Large intestine (tissue), 12 donors: ENCODE measurements at places on chromosomes 3 and 15.

DNA sequence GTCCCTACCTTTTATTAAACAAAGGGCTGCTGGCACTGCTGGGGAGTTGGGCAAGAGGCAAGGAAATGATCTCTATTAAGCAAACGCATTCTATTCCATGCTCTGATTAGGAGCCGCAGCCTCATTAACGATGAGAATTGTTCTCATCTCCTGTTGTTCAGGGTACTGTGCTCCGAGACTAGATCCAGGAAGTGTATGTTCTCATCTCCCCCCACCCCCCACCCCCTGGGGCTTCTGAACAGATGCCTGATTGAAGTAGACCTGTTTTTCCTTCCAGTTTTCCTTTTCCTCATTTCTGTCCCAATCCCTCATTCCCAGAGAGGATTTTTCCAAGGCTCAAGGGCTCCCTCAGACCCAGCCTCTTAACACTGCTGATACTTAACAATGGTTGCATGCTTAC is 81.6 kb upstream of the FEZF2 start:
- no peak for DNase-seq

DNA sequence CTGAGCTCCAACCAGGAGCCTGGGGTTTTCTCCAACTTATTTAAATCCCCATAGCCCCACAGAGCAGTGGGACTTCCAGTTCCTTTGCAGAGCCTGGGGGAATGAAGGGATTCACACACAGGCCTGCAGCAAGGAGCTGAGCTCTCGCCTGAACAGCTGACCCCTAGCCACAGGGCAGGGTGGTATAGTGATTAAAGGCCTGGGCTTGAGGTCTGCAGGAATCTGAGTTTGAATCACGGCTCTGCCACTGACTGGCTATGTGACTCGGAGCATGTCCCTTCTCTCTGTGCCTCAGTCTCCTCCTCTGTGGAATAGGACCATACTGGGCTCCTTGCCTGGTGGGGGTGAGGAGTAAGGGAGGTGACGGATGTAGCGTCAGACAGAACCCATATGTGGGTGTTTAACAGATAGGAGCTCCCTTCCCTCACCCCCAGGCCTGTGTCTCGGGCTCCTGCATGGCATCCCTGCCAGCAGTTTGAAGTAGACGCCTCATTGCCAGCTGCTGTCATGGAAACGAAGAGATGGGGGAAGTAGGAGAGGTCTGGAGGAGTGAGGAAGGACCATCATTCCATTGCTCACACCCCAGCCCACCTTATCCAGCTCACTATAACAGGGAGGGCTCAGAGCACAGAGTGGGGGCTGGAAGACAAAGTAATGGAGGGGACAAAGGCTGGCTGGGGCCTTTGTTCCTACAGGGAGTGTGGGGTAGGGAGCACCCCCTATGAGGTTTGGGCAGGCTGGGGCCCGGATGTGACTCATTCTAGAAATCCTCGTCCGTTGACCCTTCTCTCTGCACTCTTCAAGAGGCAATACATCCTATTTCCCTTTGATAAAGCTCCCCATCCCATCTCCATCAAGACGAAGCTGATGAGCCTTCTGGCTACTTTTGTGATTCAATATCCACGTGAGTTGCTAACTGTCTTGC is 14.8 kb downstream of the HRH1 start:
- DNase-seq = no peak

DNA sequence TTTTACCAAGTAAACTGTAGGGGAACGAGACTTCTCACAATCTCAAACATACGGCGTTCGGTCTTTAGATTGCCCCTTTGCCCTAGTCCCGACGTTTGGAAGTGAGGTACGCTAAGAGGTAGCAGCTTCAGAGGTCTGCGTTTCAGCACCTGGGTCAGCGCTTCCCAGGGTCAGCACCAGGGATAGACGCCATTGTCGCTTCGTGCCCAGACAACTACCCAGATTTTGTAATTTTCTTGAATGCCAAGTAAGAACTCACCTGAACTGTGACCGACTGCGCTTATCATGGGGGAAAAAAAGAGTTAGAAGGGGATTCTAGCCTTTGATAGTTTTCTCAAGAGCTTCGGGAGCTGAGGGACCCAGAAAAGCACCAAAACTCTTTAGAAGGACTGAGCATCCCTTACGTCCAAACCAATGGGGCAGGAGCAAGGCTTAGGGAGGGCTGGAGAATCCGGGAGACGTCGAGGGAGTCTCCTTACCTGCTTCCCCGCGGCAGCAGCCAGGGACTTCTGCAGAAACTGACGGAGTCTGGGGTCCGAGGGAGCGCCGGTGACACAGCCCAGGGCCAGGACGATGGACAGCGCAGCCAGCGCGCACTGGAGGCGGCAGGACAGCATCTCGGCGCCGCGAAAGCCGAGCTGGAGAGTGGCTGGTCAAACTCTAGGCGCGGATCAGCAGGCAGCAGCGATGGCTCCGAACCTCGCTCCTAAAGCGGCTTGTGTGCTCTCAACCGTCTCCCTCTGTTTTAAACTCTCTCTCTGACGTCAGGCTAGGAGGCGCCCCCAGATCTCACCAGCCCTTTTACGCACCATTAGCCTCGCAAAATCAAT is at the start of gene SST:
SST (minus strand) TSS at position 720 of the 830 bp plus-strand sequence; CDS start at position 617, 103 bp downstream.
- peak; percentile 13 for DNase-seq

DNA sequence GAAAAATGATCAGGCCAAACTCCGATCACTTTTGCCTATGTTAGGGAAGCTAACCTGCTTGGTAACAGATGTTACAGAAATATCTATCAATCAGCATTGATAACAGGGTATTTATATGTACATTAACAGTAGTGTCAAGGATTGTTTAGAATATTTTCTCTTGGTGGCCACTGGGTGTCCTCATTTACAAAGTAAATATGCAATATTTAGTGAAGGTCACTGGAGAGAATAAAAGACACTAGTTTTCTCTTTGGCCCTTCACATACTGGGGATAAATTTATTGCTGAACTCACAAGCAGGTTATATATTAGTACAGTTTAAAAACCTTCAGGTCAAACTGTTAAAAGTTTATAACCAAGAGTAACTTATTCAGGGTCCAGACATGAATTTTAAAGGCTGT is 69.0 kb downstream of the TIGIT start:
- DNase-seq = peak; percentile 8

DNA sequence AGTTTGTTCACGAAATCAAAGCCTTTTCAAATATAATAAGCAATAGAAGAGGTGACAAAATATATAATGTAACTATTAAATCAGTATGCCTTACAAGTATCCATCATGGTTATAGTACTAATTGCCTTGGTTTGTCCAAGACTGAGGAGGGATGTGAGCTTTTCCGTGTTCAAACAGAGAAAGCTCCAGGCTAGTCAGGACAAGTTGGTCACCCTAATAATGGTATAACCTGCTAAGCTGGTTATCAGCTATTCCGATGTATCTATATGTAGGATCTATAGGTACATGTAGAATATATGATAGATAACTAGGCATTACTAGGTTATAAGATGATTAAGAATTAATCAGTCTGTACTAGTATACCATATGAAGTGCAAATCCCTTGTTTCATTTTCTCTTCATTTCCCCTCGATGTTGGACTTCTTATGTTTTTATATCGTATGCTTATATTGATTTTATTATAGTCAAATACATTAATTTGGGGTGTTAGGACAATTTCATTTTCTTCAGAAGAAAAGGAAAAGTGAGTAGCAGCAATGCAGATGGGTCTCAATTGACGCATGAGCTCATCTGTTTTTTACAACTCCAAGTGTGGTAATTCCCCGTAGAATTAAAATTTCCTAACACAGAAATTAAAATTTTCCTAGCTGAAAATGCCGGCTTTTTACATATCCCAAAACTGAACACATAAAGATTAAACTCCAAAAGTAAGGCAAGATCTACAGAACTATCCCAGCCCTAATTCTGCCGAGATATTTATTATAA is 419.1 kb downstream of the TIGIT start:
- no peak for DNase-seq

GRCh38 chr15:88391006-88391405 is 76.2 kb downstream of the MRPL46 start:
- DNase-seq = no peak

DNA sequence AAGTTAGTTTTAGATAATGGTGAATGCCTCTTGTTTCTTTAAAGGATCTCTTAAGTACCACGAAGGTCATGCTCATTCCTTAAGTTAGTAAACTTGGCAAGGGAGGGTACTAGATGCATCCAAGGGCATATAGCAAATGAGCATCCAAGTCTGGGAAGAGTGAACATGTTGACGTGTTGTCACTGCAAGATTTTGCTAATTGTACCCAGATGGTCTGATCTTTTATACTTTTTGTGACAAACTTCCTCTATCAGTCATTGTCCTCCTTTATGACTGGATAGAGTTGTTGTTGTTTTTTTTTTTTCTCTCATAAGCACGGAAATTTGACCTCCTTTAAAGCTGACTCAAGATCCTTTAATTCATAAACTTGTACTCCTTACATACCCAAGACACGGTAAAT is 121.3 kb downstream of the CHST2 start:
- DNase-seq = no peak

- no peak for DNase-seq
Measured at GRCh38 chr3:151579571-151580270, 118.9 kb upstream of the IGSF10 start.

DNA sequence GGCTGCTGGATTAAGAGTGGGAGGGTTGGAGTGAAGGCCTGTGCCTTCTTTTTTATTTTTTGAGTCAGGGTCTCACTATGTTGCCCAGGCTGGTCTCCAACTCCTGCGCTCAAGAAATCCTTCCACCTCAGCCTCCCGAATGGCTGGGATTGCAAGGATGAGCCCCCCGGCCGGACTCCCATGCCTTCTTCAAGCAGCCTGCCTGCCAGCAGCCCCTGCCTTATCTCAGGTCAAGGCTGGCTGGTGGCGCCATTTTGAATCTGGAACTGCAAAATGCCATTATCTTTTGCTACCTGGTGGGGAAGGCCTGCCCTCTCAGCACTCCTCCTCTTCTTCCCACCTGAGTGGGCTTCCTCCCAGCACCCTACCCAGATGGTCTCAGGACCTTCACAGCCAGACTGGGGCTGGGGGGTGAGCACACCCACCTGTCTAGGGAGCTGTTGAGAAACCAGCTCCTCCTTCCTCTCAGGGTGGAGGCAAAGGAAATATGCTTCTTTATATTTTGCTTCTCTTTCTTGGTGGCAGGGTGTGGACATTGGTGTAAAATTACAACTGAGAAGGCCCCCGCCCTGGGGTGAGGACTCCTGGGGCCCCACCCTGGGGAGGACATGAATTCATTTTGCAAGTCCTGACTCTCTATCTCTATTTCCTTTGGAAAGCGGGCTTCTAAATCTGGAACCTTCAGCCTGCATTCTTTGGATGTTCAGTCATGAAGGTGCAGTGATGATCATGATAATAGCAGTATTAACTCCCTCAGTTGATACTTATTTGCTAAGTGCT is 7.7 kb upstream of the FLNB start:
- no peak for DNase-seq

DNA sequence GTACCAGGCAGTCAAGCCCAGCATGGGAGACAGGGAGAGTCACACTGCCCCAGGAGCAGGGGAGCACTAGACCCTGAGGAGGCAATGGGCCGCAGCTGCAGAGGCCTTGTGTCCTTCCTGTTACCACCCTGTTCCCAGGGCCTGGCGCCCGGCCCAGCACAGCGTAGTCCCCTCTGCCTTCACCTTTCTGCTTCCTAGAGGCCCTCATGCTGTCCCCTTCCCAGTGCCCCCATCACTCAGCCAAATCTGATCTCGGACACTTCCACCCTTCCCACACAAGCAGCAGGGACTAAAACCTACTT is 6.9 kb upstream of the TBC1D2B start:
- no peak for DNase-seq

- no peak for DNase-seq
Measured at GRCh38 chr3:172515130-172515918, 7.9 kb downstream of the TNFSF10 start.

GRCh38 chr15:33621141-33621540 is 310.4 kb downstream of the RYR3 start:
- DNase-seq = no peak

DNA sequence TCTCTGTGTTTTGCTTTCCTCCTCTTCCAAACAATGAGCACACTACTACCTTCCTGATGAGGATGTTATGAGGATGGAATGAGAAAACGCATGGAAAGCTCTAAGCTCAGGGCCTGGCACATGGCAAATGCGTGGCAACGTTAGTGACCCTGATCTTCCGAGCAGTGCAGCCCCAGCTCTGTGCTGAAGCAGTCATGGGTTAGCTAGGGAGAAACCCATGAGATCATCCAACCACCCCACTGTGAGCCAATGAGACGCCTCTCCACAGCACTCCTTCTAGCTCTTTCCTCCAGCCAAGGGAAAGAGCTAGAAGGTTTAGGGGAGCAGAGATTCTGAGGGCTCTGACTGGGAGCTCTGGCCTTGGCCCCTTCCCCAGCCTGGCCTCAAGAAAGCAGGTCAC is 4.5 kb downstream of the CPN2 start:
- no peak for DNase-seq

DNA sequence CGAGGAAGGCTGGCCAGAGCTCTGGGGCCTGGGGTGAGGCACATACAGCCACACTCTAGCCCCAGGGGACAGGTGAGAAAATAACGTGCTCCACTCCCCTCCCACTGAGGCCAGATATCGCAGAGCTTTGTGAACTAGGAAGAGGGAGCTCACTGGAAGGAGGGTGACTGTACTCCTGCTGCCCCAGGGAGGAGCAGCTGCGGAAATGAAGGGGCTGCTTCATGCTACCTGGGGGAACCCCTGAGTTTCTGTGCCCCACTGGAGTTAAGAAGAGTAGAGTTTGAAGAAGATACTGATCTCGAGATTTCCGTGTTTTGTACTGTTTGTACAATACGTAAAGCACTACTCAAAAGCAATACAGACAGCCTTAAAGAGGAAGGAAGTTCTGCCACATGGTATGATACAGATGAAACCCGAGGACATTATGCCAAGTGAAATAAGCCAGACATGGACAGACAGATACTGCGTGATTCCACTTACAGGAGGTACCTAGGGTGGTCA is 44.6 kb downstream of the CMTM6 start:
- no peak for DNase-seq

GRCh38 chr15:39132070-39132469 is 448.8 kb upstream of the THBS1 start:
- no peak for DNase-seq

DNA sequence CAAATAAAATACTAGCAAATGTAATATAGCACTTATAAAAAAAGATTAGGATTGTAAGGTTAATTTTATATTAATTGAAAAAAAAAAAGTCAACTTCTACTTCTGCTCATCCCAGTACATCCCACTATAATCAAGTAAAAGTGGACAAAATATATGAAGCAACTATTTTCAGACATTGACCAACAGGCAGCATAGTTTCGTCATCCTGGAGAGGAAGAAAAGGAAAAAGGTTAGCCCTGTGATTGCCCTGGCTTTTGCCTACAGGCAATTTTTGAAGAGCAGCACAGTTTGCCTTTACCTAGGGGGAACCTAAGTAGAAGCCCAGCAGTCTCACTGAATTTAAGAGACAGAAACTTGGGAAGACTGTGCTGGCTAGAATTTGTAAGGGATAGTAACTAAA is 52.2 kb upstream of the ACTC1 start:
- no peak for DNase-seq

GRCh38 chr3:85003479-85003878 is 44.7 kb downstream of the CADM2 start:
- DNase-seq = no peak

DNA sequence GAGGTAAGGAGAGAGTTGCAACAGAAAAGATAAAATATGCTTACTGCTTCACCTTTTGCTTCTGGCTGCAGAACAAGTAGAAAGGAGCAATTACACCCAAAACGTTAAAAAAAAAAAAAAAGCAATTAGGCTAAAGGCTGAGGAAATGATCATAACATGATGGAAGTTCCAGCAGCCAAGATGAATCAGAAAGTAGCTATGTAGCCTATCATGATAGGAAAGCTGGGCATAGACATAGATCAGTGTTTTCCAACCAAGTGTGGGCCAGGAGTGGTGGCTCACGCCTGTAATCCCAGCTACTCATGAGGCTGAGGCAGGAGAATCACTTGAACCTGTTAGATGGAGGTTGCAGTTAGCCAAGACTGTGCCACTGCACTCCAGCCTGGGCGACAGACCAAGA is 52.6 kb downstream of the AGTR1 start:
- no peak for DNase-seq
